Ascending aorta (tissue), 2 donors: ENCODE measurements at places on chromosomes 6 and 20.

GRCh38 chr6:45614488-45615285 is 237.0 kb upstream of the SUPT3H start:
- H3K4me1 ChIP-seq, result no peaks in the 10 kb centered on the region
- H3K27me3 ChIP-seq, result no peaks in the 10 kb centered on the region
- H3K4me3 ChIP-seq, result no peak overlapping the region

GRCh38 chr6:32940656-32941213 is at the start of gene HLA-DMB:
Gene HLA-DMB, minus strand, starts transcription at chr6:32941028. Its CDS starts 221 bp downstream, at chr6:32940807.
- peak within 1 kb of the TSS; percentile 56 for H3K4me3 ChIP-seq
- H3K36me3 ChIP-seq, result no peaks in the 10 kb centered on the region
- H3K27me3 ChIP-seq, result no peaks in the 10 kb centered on the region
- peaks cover 3% of the 10 kb centered on the region for H3K4me1 ChIP-seq
- peak; percentile 84 for DNase-seq

DNA sequence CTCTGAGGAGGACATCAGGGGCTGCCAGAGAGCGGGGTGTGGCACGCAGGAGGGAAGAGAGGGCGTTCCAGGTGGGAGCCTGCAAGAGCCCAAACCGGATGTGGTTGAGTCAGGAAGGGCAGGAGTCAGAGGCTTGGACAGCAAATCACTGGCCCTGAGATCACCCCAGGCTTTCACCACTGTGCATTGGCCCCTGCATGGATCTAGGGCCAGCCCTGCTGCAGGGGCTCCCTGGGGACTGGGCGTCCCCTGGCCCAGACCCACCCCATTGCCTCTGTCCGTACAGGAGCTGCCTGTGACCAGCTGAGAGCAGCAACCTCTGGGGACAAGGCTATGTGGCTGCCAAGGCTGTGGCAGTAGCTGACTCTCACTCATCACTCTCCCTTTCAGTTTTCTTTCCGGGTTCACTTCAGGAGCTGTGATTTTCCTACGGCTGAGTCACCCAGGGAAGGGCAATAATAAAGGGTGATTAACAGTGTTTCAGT is 33.9 kb downstream of the KCNK17 start:
- H3K4me3 ChIP-seq, result no peak overlapping the region
- no peaks in the 10 kb centered on the region for H3K27me3 ChIP-seq
- H3K36me3 ChIP-seq, result no peaks in the 10 kb centered on the region
- H3K27ac ChIP-seq, result no peak overlapping the region
- no peaks in the 10 kb centered on the region for H3K4me1 ChIP-seq

DNA sequence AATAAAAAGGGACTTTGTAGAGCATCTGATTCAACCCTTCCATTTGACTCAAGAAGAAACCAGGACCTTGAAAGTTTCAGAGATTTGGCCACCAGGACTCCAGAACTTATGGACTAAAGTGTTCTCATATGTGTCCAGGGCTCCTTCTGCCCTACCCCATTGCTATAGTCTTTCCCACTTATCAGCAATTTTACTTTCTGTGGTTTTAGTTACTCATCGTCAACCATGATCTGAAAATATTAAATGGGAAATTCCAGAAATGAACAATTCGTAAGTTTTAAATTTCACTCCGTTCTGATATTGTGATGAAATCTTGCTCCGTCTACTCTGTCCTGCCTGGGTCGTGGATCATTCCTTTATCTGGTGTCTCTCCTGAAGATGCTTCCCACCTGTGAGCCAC is 259.8 kb downstream of the PHACTR1 start:
- H3K4me1 ChIP-seq, result peaks cover 15% of the 10 kb centered on the region
- DNase-seq, result no peak
- H3K27me3 ChIP-seq, result no peaks in the 10 kb centered on the region
- H3K36me3 ChIP-seq, result no peaks in the 10 kb centered on the region
- no peak overlapping the region for H3K4me3 ChIP-seq

- H3K36me3 ChIP-seq, result no peaks in the 10 kb centered on the region
- no peaks in the 10 kb centered on the region for H3K27me3 ChIP-seq
- no peaks in the 10 kb centered on the region for H3K4me1 ChIP-seq
- no peak overlapping the region for H3K4me3 ChIP-seq
- no peak for DNase-seq
Observed at GRCh38 chr6:105967917-105968602, 118.1 kb upstream of the PRDM1 start.

GRCh38 chr20:37567671-37568588 is 40.3 kb upstream of the BLCAP start:
- no peak overlapping the region for H3K4me3 ChIP-seq
- no peaks in the 10 kb centered on the region for H3K27me3 ChIP-seq
- H3K36me3 ChIP-seq, result no peaks in the 10 kb centered on the region
- no peaks in the 10 kb centered on the region for H3K4me1 ChIP-seq

- H3K4me3 ChIP-seq, result peak overlapping the region; percentile 65
- peaks cover 3% of the 10 kb centered on the region for H3K4me1 ChIP-seq
- H3K27me3 ChIP-seq, result peaks cover 20% of the 10 kb centered on the region
- no peak for DNase-seq
- H3K27ac ChIP-seq, result peak overlapping the region; percentile 51
Observed at GRCh38 chr6:105995391-105995865, 90.7 kb upstream of the PRDM1 start.

- no peaks in the 10 kb centered on the region for H3K4me1 ChIP-seq
- no peak for DNase-seq
- no peak overlapping the region for H3K4me3 ChIP-seq
- no peaks in the 10 kb centered on the region for H3K36me3 ChIP-seq
Observed at GRCh38 chr6:156269751-156270369, 507.3 kb upstream of the ARID1B start.

GRCh38 chr6:138953451-138953850 is 34.6 kb downstream of the REPS1 start:
- no peak overlapping the region for H3K27ac ChIP-seq
- H3K27me3 ChIP-seq, result no peaks in the 10 kb centered on the region
- H3K36me3 ChIP-seq, result no peaks in the 10 kb centered on the region
- H3K4me3 ChIP-seq, result no peak overlapping the region

- H3K27ac ChIP-seq, result no peak overlapping the region
- no peak overlapping the region for H3K4me3 ChIP-seq
- H3K4me1 ChIP-seq, result no peaks in the 10 kb centered on the region
- H3K36me3 ChIP-seq, result no peaks in the 10 kb centered on the region
- H3K27me3 ChIP-seq, result no peaks in the 10 kb centered on the region
Observed at GRCh38 chr20:23456409-23456808, 3.7 kb upstream of the CST11 start.

DNA sequence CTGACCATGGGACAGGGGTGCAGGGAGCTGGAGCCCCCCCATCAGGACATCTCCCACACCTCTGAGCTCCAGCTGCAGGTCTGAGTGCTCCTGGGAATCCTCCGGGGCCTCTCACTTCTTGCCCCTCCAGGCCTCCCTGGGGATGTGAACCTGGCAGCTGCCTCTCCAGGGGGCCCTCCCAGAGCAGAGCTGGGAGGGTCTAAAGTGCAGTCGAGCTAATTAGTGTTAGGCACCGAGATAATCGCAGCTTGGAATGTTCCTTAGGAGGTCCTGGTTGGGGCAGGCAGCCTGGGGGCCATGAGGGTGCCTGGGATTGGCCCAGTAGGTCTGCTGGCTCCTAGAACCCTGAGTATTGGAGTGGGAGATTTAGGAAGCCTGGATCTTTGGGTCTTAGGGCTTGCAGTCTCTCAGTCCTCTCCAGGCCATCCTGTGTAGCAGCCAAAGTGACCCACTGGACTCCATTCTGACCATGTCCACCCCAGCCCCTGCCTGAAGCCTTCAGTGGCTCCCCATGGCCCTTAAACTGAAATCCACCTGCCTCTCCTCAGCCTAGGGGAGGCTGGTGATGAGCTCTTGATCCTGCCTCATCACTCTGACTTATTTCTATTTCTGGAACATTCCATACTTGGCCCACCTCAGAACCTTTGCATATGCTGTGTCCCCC is 26.0 kb downstream of the CEBPB start:
- H3K27ac ChIP-seq, result no peak overlapping the region
- H3K36me3 ChIP-seq, result no peaks in the 10 kb centered on the region
- no peak for DNase-seq
- H3K27me3 ChIP-seq, result no peaks in the 10 kb centered on the region
- no peak overlapping the region for H3K4me3 ChIP-seq
- H3K4me1 ChIP-seq, result no peaks in the 10 kb centered on the region

GRCh38 chr20:58117944-58118343 is 110.5 kb downstream of the ANKRD60 start:
- H3K27me3 ChIP-seq, result no peaks in the 10 kb centered on the region
- H3K4me3 ChIP-seq, result no peak overlapping the region
- no peak for DNase-seq
- H3K36me3 ChIP-seq, result no peaks in the 10 kb centered on the region

DNA sequence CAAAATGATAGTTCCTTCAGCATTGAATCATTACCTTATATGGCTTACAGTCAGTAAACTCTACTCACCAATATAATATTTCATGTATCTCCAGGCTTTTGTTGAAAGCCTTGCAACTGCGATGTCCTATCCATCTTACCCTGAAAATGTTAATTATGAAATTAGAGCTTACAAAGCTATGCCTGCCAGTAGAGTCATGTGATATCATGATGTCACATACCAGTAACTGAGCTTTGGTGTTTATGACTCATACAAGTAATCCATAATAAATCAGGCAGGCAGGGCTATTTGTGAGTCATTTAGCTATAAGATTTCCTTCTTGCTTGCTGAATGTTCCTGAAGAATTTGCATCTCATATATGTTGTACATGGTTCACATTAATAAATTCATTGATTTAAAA is 44.9 kb upstream of the FAM83B start:
- no peak for DNase-seq
- H3K36me3 ChIP-seq, result no peaks in the 10 kb centered on the region
- no peak overlapping the region for H3K27ac ChIP-seq
- no peaks in the 10 kb centered on the region for H3K27me3 ChIP-seq

- H3K36me3 ChIP-seq, result no peaks in the 10 kb centered on the region
- no peak for DNase-seq
- H3K4me3 ChIP-seq, result no peak overlapping the region
- no peaks in the 10 kb centered on the region for H3K27me3 ChIP-seq
Observed at GRCh38 chr20:52035977-52036376, 155.6 kb downstream of the ZFP64 start.
